ENCODE measurements at places on chromosomes 3 and 15. TPM values are rescaled to one million over a fixed set of nuclear protein-coding genes. Genes with fewer than 3 reads are reported as not detected.

DNA sequence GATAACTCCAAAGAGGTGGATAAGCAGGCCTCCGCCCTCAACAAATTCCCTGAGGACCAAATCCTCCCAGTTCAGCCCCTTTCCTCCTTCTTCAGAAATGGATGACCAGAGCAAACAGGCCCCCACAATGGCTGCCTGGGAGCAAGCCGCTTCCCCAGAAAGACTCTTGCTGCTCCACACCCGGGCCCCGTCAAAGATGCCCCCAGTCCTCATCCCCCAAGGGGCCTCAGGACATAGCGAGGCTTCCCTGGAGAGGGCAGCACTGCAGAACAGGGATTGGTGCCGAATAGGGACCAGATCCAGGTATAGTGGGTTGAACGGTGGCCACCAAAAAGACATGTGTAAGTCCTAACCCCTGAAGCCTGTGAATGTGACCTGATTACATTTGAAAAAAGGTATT lies 502.3 kb downstream of the SHQ1 start:
- H3K27ac ChIP-seq: no peak overlapping the region
- no peak overlapping the region for H3K4me3 ChIP-seq
- H3K36me3 ChIP-seq: no peaks in the 10 kb centered on the region
- no peaks in the 10 kb centered on the region for H3K27me3 ChIP-seq

GRCh38 chr3:146968204-146968651 lies 363.1 kb upstream of the PLSCR5 start:
- no peaks in the 10 kb centered on the region for H3K36me3 ChIP-seq
- H3K4me1 ChIP-seq: no peaks in the 10 kb centered on the region
- no peak for DNase-seq
- no peak overlapping the region for H3K27ac ChIP-seq
- no peak overlapping the region for H3K4me3 ChIP-seq
- H3K27me3 ChIP-seq: no peaks in the 10 kb centered on the region

The LRRIQ4 gene
- polyA plus RNA-seq: 3.4 TPM

GRCh38 chr3:167246252-167246651 lies 133.8 kb downstream of the ZBBX start:
- no peak overlapping the region for H3K4me3 ChIP-seq
- H3K27me3 ChIP-seq: no peaks in the 10 kb centered on the region
- H3K4me1 ChIP-seq: no peaks in the 10 kb centered on the region
- no peak overlapping the region for H3K27ac ChIP-seq
- no peak for DNase-seq

DNA sequence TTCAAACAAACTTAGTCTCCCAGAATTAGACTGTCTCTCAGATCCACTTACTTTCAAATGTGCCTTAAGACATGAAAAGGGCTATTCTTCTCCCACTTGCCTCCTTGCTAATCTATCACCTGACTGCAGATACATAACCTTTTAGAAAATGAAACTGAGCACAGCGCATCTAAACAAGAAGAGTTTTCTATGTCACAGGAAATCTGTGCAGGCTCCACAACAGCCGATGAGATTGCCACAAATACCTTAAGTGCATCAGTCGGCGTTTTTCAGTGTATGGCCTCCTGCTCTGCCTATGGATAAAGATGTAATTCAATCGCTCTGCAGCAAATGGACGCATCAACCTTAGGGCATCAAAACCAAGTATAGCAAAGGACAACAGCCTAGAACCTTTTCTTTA lies 544.2 kb downstream of the FOXP1 start:
- H3K4me3 ChIP-seq: no peak overlapping the region
- H3K4me1 ChIP-seq: no peaks in the 10 kb centered on the region
- no peaks in the 10 kb centered on the region for H3K36me3 ChIP-seq
- H3K27ac ChIP-seq: no peak overlapping the region
- no peak for DNase-seq

The ZNF660 gene
- 4.1 TPM for polyA plus RNA-seq

- H3K4me1 ChIP-seq: no peaks in the 10 kb centered on the region
- H3K27me3 ChIP-seq: no peaks in the 10 kb centered on the region
- DNase-seq: no peak
- no peaks in the 10 kb centered on the region for H3K36me3 ChIP-seq
- H3K4me3 ChIP-seq: peak overlapping the region; percentile 71
- H3K27ac ChIP-seq: no peak overlapping the region
These were observed 481 bp downstream of the ADAMTS17 start for GRCh38 chr15:100341239-100341749.

DNA sequence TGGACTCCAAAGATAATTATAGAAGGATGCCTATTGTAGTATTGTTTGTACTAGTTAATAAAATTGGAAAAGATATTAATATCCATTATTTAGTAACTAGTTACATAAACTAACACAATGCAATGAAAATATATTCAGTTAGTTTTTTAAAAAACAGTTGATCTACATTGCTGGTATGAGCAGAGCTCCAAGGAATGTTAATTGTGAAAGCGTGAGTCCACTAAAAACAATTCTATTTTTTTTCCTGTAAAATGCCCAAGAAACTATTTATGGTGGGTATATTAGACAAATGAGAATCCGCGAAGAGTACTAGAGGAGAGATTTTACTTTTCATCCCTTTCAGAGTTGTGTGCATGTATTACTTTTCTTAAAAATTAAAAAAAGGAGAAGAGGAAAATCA lies 104.3 kb downstream of the MCTP2 start:
- no peak for DNase-seq
- H3K27me3 ChIP-seq: no peaks in the 10 kb centered on the region
- H3K27ac ChIP-seq: no peak overlapping the region
- no peaks in the 10 kb centered on the region for H3K36me3 ChIP-seq

The CHRNA5 gene
- 3.7 TPM for polyA plus RNA-seq

DNA sequence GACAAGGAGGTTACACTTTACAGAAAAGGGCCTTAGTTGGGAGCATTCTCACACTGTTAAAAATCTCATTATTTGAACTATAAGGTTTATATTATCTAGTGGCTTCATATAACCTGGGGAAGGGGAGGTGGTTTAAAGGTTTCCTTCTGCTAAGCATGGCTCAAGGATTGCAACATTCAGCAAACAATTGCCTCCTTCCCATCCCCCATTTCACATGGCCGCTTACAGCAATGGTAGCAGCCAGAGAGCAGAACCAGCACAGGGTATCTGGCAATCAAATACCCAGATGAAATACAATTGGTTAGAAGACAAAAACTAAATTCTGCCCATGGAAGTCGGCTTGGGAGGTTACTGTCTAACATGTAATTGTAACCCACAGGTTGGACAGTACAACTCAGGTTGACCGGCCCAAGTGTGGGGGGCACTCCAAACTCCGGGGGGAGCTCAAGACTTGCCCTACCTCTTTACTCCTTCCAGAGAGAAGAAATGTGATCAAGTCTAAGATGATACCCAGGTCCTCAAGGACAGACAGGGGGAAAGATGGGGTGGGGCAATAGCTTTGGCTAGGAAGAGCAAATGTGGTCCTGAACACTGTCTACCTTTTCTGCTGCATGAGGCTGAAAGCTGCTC lies 15.5 kb downstream of the ETV5 start:
- H3K27me3 ChIP-seq: no peaks in the 10 kb centered on the region
- H3K4me1 ChIP-seq: peaks cover 19% of the 10 kb centered on the region
- H3K36me3 ChIP-seq: no peaks in the 10 kb centered on the region
- H3K27ac ChIP-seq: no peak overlapping the region
- no peak overlapping the region for H3K4me3 ChIP-seq

The MASP1 gene
- polyA plus RNA-seq: 3.6 TPM

The TADA3 gene
- polyA plus RNA-seq: 123 TPM

The LYZL4 gene
- polyA plus RNA-seq: 77.2 TPM

GRCh38 chr3:66501483-66502244 lies 842 bp upstream of the LRIG1 start:
- H3K4me3 ChIP-seq: peak overlapping the region; percentile 86
- H3K4me1 ChIP-seq: peaks cover 10% of the 10 kb centered on the region
- no peaks in the 10 kb centered on the region for H3K27me3 ChIP-seq
- no peak overlapping the region for H3K27ac ChIP-seq
- no peaks in the 10 kb centered on the region for H3K36me3 ChIP-seq

GRCh38 chr3:901953-902778 lies 190.7 kb upstream of the CNTN6 start:
- no peak for DNase-seq
- H3K27ac ChIP-seq: no peak overlapping the region
- no peaks in the 10 kb centered on the region for H3K36me3 ChIP-seq
- H3K27me3 ChIP-seq: no peaks in the 10 kb centered on the region
- H3K4me3 ChIP-seq: no peak overlapping the region

Measured in testis (tissue), 5 donors.